OCI-LY7 (cell line): ENCODE measurements at places on chromosomes 12 and 14. TPM values are rescaled to one million over a fixed set of nuclear protein-coding genes. Genes with fewer than 3 reads are reported as not detected.

DNA sequence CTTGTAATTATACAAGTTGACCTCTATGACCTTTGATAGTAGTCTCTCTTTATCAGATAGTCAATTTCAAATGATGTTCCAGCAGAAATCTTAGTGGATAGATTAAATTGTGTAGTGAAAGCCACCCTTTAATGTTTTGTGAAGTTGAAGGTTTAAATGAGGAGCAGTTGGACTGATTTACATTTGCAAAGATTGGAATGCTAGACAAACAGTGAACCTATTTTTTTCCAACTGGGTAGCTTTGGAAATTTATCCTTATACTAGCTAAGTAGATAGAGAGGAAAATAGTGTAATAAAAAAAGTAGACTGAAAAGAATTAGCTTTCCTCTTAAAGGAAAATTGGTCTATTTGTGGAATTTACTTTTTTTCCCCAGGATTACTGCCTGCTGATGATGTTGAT, 53.7 kb downstream of the LMO3 start:
- DNase-seq = no peak

DNA sequence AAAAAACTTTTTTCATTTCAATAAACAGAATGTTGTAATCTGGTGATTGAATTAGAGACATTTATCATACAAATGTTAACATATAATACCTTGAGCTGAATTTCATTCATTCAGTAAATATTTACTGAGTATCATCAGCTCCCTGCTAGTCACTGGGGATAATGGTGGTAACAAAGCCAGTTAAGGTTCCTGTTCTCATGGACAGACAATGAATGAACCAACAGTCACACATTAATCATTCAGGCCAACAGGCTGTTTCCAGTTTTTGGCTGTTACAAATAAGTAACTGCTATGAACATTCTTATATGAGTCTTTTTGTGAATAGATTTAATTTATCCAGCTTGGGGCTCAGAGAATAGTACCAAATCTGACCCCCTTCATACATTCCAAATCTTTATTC, 13.5 kb downstream of the EXD2 start:
- no peak for DNase-seq

GRCh38 chr12:32558903-32559302, 120.2 kb upstream of the DNM1L start:
- DNase-seq = peak; percentile 78

GRCh38 chr12:106907411-106907810, 48.3 kb upstream of the TMEM263 start:
- DNase-seq = peak; percentile 11

DNA sequence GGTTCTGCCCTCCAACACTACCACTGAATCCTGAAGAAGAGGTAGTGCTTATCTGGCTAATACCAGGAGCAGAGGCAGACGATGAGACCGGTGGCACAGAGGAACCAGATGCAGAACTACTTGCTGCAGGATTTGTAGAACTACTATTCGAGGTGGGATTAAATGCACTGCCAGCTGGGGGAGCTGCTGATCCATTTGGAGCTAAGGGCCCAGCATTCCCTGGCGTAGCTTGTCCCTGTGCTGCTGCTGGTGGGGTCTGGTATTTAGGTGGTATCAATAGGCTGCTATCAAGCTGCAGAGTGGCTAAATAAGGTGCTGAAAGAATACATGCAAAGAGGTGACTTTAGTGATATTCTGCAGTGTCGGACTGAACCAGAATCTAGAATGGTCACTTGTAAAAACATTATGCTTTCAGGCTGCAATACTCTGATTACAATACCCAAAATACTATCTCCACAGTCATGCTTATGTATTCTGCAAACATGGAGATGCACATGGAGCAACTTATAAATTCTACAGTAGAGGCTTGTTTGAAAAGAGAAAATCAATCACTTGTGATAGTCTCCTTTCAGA, 294.2 kb downstream of the MED13L start:
- peak; percentile 4 for DNase-seq

ALX1 gene
- total RNA-seq = not detected in 2 replicates

IL22 gene
- total RNA-seq = not detected in 2 replicates

- DNase-seq = no peak
Measured at GRCh38 chr12:66004922-66005703, 125.4 kb downstream of the LLPH start.
